GM12878 (cell line): ENCODE measurements at places on chromosomes 2 and 18. TPM values are rescaled to one million over a fixed set of nuclear protein-coding genes. Genes with fewer than 3 reads are reported as not detected.

The FAM237A gene
- not detected in 2 replicates for total RNA-seq

- no peak for DNase-seq
These were observed 6.5 kb downstream of the LAMA1 start for GRCh38 chr18:7111134-7111533.

GRCh38 chr18:3230401-3231334 lies 10.9 kb upstream of the MYOM1 start:
- DNase-seq: no peak

DNA sequence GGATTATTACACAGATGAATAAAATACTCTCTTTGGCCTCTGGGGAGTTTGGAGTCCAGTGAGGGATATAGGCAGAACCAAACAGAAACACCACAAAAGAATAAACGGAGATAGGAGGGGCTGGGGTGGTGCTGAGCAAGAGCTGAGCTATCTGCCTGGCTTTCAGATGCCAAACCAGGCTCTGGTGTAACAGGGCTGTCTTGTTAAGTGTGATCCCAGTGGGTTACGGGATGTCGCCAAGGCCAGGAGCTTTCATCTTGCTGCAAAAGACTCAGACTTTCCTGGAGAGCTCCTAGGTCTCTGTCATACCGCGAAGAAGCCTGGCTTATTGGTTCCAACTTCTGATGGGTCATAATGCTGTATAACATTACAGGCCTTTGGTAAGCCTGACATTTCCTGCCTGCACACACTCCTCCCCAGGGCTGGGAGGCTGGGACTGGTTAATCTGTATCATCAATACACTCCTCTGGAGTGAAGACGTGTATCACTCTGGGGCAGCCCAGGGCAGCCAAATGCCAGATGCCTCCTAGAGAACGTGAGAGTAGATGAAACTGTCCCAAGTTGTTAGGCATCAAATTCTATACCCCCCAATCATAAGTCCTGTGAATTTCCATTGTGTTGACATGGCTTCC lies 60.5 kb downstream of the STPG4 start:
- no peak for DNase-seq

DNA sequence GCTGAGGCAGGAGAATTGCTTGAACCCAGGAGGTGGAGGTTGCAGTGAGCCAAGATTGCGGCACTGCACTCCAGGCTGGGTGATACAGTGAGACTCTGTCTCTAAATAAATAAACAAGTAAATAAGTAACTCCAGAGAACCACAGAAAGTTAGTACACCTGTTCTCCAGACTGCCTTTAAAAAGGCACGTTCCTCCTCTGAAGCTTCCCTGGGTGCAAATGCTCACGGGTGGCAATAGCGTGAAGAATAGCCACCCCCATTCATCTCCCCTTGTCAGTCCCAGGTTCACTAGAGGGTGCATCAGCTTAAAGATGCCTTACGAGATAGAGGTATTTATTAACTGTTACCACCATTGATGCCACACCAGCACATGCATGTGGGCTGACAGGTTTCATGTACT lies 64.3 kb upstream of the RTN4 start:
- DNase-seq: no peak
